ENCODE measurements at places on chromosomes 4 and X.

DNA sequence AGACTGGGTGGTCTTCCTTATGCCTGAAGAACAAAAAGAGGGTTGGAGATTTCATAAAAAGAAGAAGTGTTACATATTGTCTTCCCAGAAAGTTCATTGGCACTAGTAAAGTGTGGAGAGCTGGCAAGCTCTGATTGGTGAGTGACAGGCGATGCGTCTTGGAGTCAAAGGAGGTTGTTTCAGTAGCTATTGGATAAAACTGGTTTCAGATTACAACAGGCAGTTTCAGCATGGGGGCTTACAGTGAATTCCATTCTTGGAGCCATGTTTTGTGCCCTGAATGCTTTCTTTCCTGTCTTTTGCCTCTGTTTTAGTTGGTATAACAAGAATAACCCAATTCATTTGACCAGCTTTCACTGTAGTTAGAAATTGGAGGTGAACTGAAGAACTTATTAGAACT, 750.5 kb downstream of the ADGRL3 start:
- no peak for DNase-seq

GRCh38 chr4:22071749-22072148, 123.2 kb upstream of the KCNIP4 start:
- DNase-seq: peak; percentile 47

DNA sequence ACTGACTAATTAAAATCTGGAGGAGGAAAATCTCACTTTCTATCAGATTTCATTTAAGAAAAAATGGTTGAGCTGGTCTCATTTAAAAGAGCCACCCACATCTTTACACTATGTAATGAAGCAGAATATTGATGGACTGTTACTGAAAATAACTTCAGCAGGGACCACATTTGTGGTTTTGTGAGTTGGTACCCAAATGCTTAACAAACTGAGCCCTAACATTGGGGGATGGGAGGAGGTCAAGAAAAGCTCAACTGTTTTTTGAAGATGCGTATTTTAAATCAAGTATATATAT, 30.1 kb downstream of the HOPX start:
- DNase-seq: no peak

DNA sequence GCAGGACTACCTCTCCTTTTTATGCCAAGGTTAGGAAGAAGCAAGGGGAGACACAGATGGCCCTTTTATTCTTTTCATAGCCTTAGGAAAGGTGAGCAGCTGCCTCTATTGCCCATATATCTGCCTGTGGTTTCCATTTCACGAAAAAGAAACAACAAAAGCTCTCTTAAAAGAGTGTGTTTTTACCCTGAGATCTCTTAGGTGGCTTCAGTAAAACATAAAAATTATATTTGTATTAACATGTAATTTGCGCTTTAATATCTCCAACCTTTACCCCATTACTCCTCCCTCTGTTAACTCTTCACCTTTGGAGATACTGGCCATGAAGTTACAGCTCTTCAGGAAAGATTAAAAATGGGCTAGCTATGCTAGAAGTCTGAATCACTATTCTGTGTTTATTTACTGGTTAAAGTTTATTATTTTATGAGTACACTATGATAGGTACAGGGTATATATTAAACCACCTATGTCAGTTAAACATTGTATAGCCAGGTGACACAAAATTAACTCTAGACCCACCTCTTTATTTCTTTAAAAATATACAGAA, 15.0 kb upstream of the SULT1B1 start:
- DNase-seq: no peak

DNA sequence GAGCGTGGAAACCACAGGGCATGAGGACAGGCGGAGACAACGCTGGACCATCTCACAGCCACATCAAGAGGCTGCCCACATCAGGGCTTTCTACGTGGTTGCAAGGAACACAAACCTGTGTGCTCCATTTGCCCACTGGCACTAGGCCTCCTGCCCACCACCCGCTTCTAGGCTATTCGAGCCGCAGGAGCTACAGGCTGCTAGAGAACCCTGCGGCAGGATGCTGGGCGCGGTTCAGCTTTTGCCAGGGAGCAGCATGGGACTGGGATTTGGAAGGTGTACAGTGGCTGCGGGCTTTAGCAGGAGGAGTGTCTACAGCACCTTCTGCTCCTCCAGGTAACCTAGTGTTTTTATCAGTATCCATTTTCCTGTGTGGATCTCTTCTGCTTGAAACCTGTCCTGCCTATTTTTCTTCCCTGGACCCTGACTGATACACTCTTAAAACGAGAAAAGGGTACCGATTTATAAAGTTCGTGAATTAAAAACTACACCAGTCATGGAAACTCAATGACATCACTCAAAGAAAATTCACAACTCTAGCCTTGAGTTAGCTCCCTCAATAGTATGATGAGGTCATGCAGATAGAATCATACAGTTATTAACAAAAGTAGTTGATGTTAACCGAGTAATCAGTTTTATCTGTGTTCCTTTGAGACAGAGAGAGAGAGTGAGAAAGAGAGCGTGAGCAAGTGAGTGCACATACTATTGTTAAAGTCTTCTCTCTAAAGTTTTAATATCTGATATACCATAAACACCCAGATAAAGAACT, 12.8 kb downstream of the NOP14 start:
- no peak for DNase-seq

GRCh38 chrX:480861-481417, 94.2 kb upstream of the PPP2R3B start:
- DNase-seq: no peak

DNA sequence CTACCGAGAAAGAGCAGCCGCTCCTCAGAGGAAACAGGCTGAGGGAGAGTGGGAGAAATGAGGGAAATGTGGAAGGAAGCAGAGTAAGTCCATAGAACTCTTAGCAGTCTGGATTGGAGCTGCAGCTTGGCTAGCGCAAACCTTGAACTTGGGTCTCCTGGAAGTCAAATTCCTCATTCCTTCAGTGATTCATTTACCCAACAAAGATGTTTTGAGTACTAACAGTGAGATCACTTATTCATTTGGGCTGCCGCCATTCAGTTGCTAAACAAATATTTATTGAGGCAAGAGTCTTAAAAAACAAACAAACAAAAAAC, 51.5 kb downstream of the SEL1L3 start:
- no peak for DNase-seq

DNA sequence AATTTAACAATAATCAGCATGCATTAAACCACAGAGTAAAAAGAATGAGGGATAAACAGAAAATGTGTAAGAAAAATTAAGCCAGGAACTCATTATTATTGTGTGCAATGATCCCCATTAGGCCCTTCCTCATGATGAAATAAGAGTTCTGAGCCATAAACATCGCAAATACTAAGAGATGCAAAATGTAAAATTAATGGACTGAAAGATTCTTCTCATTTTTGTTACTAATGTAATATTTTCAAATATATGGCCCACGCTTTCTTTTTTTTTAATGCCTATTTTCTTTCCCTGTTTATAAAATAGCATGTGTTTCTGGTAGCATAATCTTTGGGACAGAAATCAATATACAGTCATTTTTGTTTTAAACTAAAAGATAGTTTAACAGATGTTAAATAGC, 281.0 kb downstream of the PDGFC start:
- no peak for DNase-seq

GRCh38 chrX:57565198-57565597, 26.6 kb upstream of the ZXDB start:
- DNase-seq: no peak

DNA sequence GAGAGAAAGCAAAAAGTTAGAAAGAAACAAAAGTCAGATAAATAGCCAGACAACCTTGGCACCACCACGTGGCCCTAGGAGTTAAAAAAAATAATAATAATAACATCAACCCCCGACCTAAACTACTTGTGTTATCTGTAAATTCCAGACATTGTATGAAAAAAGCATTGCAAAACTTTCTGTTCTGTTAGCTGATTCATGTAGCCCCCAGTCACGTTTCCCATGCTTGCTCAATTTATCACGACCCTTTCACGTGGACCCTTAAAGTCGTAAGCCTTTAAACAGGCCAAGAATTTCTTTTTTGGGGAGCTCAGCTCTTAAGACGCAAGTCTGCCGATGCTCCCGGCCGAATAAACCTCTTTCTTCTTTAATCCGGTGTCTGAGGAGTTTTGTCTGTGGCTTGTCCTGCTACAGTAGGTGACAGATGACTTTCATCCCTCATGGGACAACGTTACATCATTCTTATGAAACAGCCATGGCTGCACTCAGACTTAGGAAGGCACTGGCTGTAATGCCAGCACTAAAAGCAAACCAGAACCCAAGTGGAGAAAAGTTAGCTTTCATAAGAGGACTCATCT, 520 bp downstream of the ACOX3 start:
- no peak for DNase-seq

DNA sequence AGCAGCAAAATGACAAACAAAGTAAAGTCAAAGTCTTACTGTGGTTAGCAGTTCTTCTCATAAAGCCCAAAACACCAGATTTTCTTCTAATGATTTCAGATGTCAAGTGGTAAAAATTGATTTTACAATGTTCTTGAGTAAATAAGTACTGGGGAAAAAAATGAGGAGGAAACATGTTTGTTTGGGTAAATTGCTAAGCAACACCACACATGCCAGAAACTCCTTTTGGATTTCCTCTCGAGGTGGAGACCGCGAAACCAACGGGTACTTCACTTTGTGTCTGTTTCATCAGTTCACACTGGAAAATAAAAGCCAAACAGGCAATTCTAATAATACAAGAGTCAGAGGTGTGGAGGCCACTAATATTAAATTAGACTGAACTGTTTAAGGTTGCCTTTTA, 4.6 kb upstream of the PKD2 start:
- DNase-seq: no peak

DNA sequence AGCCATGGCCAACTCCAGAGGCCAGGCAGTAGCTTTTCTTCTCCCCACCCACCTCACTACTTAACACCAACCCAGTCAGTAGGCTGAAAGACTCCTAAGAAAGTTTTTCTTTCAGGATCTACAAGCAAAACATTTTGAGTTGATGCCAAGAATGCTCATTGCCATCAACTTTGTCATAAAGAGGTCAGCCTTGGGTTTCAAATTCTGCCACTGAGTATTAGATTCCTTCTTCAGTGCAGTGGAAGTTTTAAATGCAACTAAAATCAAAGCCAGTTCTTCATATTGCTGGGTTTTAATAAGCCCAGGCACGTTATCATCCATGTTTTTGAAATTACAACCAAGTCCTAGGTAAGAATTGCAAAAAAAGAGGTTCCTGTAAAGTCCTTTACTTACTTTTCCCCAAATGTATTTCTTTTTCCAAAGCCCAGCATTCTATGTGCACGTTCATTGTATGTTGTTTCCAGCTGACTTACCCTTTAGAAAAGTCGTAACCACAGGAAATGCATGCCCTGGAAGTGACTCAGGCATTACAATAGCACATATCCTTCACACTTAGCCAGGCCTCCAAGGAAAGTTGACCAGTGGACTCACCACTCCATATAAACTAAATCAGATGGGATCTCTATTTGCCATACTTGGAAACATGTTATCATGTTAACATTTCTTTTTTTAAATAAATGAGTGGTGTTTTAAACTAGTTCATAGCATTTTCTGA, 229.9 kb downstream of the SOX3 start:
- peak; percentile 66 for DNase-seq

DNA sequence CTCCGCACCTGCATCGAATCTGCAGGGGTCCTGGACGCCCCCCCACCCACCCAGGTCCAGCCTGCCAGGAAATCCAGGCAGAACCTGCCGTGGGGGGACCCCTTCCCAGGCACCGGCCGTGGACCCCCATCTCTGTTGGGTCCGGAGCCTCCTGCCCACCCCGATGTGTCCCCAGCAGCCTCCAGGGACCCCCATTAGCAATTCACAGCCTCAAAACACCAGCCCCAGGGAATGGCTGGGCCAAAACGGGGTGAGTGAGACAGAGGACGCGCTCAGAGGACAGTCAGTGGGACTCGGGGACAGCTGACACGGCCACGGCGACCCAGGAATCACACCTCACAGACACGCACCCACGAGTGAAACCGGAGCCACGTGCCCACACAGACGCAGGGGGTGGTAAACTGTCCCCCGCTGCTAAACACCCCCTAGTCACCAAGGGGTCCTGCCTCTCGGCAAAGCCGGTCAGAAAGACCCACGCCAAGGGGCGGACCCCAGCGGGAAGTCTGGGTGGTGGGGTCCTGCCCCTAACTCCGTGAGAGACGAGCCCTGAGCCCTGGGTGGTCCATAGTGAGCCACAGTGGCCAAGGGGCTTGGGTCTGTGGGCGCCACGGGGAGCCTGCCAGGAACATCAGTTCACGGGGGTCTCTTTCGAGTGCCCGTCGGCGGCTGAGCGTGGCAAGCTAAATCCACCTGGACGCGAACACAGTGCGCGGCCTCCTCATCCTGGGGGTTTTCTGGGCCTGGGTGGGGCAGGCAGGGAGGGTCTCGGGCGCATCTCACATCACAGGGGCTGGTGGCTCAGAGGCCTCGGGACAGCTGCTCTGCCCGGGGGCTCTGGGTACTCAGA, 126.5 kb upstream of the NKX1-1 start:
- no peak for DNase-seq
